Spleen (tissue), 13 donors: ENCODE measurements at places on chromosomes 6 and 20. TPM values are rescaled to one million over a fixed set of nuclear protein-coding genes. Genes with fewer than 3 reads are reported as not detected.
A peak's percentile ranks its signal among the peaks of the same experiment; 100 is the strongest.

GRCh38 chr6:90284236-90285041, 12.2 kb downstream of the BACH2 start:
- no peak for DNase-seq

DNA sequence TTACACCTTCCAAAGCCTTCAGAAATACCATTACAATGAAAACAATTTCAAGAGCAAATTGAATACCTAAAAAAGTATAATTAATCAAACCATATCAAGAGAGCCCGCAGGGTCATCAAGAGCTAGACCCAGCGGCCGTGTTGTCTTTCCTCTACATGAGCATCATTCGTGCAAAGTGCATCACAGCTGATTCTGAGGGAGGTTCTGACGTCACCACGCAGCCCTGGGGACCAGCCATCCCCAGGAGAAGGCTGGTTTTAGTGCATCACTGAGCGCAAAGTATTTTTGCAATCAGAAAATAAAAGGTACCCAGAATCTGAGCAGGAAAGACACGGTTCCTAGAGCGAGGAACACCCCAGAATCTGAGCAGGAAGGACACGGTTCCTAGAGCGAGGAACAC, 371.4 kb downstream of the CDH4 start:
- DNase-seq = no peak

DNA sequence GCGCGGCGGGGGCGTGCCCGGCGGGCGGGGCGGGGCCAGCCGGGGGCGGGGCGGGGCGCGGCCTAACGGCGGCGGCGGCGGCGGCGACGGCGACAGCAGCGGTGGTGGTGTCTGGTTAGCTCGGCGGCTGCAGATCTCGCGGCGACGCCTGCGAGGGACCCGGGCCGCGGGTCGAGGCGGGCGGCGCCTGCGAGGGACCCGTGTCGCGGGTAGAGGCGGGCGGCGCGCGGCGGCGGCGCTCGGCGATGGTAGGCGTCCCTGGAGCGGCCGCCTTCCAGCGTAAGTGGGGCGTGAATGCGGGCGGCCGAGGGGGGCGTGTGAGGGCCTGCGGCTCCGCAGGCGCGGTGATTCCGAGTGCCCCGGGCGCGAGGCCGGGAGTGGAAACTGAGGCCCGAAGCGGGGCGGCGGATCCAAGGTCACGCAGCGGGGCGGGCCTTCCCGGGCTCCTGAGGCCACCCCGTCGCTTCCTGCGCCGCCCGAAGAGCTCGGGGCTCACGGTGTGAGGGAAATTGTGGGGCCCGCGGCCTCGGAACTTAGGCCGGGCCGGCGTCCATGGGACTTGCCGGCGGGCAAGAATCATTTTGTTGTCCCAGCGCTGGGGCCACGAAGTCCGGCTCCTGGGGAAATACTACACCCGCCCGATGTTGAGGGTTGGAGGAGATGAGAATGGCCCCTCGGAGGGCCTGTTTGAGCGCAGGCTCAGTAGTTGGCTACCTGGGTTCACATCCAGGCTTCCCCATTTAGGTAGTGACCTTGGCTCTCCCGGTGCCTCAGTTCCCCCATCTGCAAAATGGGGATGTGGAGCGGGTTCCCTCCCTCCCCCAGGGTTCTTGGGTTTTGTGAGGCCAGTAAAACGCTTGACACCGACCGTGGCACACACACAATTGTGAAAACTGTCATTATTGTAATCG, at the start of gene CBFA2T2:
TSS of gene CBFA2T2 (plus strand) at position 74 of the 911 bp plus-strand sequence. CDS start at position 246, 172 bp downstream.
- DNase-seq = no peak

- DNase-seq = peak; percentile 61
Measured at GRCh38 chr6:3322366-3322890, 63.7 kb downstream of the PSMG4 start.

The LAMA2 gene
- total RNA-seq = 24.1 TPM

DNA sequence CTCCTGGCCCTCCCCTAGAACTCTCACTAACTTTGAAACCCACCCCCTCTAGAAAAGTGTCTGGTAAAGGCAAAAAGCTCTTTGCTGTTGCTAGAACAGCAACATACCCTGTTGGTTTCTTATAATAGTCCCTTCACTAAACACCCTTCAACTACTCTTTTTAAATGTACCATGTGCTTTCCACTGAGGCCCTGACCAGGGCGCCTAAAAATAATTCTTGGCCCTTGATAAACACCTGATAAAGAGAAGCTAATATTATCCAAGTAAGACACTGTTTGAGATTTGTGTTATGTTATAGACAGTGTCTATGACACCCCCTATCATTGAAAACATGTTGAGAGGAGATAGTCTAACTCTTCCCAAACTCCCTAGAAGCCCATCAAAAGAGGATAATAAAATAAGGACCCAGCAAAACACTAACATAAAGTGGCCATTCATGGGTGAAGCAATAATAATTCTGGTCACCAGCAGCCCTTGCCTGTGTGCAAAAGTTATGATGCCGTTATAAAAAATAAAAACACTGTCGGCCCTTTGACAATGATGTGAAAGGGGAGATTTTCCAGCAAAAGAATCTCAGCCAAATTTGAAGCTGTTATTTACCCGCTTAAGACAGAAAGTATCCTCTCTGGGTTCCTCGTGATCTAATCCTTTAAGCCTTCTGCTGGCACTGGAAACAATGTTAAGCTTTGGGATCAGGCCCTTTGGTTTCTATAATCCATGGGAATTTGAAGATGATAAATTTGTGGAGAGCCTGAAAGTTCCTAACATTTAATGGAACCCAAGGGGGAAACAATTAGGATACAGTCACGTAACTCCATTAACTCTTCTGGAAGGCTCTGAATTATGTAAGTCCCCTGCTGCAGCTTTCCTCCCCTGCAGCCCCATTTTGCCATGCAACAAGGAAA, 122.6 kb upstream of the PLCB4 start:
- DNase-seq = no peak

- DNase-seq = no peak
Measured at GRCh38 chr6:2037237-2037926, 208.0 kb downstream of the GMDS start.
